Stimulated activated CD8-positive, alpha-beta memory T cell treated with anti-CD3 and anti-CD28 coated beads, Interleukin-7, amount 100 ng/mL, for 1 hour (primary cell): ENCODE measurements at places on chromosomes 7 and 10.

GRCh38 chr7:138622841-138623240 lies 78.3 kb downstream of the SVOPL start:
- no peak for DNase-seq

- DNase-seq: no peak
Observed at GRCh38 chr10:77156406-77156879, 481.2 kb downstream of the KCNMA1 start.

GRCh38 chr10:112680586-112680985 lies 233.6 kb downstream of the VTI1A start:
- no peak for DNase-seq

DNA sequence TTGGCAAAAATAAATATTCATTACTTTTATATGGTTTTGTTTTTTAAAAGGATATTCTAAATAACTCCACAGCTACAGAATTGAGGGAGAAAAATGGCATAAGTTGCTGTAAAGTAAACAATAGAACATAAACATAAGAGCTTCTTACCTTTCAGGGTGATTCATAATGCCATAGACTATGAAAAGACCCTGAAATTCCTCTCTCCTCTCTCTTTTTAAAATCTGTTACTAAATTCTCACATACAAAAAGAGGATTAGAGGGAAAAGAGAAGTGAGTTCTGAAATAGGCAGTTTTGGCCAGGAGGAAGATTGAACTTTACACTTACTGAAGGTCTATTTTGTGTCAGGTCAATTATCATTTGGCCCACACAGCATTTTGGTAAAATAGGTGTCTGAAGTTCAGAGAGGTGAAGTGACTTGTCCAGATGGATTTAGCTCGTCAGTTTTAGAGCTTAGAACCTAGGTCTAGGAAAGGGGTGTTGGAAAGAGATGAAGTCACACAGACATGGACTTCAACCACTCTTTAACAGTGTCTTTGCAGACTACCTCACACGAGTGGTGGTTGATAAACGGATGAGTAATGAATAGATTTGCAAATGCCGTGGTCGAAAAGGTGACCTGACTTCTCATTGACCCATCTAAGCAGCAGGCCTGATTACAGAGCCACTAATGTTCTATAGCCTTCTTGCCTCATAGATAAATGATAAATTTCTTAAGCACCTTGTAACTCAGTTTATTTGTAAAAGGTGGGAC lies 190.6 kb upstream of the CCDC6 start:
- DNase-seq: no peak

- no peak for DNase-seq
Observed at GRCh38 chr7:97845622-97846203, 26.5 kb downstream of the ASNS start.

DNA sequence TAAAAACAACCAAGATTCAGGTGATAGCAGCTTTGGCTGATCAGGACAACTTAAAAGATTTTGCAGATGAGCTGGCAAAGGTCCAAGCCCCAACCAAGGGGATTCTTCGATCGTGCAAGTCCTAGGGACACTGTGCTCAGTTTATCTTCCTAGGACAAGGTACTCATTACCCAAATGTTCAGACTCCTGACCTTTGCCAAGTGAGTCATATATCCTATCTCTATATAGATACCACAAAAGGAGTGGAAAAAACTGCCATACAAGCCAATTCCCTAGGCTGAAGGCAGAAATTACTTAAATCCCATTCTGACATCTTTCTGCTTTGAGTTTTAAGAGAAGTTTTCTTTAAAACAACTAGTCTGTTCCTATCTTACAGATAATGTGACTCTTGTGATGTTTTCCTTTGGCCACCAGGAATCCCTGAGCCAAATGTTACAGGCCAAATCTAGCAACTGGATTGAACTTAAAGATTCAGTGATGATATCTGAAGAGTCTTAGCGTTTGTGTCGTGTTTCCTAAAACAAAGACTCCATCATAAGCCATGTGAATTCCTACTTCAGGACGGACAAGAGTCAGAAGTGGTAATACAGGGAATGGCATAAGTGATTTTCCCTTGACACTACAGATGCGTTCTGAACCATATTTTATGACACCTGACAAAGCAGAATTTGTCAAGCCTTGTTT lies 142.6 kb upstream of the ASAH2 start:
- DNase-seq: no peak

DNA sequence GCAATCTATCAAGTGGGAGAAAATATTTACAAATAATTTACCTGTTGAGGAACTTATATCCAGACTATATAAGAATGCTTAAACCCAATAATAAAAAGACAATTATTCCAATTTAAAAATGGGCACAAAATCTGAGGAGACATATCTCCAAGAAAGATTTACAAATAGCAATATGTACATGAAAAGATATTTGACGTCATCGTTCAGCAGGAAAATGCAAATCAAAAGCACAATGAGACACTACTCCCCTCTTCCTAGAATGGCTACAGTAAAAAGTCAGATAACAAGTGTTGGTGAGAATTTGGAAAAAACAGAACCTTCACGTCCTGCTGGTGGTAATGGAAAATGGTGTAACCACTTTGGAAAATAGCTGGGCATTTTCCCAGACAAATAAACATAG lies 457.0 kb downstream of the DPP6 start:
- DNase-seq: no peak

GRCh38 chr10:29240986-29241660 lies 47.7 kb upstream of the LYZL1 start:
- no peak for DNase-seq

DNA sequence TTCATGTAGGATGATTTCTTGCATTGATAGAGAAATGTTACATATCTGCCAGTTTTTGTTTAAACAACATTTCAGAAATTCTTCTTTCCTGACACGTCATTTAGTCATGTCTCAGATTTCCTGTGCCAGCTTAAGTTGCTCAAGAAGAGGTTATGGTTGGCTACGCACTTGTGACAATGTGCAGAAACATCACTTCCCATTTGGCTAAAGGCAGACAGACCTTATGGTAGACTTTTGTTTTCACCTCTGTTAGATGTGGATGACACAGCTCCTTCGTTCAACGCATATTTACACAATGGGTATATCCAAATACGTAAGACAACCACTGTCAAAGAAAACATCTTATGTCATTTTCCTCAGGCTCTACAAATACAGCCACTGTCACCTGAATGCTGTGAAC lies 125.8 kb downstream of the DOCK4 start:
- no peak for DNase-seq

DNA sequence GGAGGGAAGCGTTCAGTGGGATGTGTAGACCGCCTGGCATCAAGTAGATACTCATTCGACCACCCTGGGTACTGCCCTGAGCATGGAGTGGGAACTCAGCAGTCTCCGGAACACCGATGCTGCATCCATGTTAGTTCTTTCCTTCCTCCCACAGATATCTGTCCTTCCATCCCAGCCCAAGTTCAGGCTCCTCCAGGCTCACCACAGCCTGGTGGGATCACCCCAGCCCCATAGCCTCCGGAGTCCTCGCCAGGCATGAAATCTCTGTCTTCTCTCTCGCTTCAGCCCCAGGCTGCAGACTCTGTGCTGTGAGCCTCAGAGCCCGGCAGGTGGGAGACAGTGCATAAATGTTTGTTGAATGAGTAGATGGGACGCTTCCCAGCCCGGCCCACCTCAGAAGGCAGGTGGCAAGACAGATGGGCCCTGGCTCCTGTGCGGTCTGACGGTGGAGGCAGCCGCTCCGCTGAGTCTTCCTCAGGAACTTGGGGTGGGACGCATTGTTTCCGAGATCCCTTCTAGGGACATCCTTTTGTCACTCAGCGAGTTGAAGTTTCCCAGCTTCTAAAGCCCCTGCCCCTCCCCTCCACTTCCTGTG lies 42.9 kb downstream of the ELFN1 start:
- DNase-seq: no peak

- DNase-seq: no peak
Observed at GRCh38 chr7:92639213-92639896, 49.2 kb upstream of the FAM133B start.

DNA sequence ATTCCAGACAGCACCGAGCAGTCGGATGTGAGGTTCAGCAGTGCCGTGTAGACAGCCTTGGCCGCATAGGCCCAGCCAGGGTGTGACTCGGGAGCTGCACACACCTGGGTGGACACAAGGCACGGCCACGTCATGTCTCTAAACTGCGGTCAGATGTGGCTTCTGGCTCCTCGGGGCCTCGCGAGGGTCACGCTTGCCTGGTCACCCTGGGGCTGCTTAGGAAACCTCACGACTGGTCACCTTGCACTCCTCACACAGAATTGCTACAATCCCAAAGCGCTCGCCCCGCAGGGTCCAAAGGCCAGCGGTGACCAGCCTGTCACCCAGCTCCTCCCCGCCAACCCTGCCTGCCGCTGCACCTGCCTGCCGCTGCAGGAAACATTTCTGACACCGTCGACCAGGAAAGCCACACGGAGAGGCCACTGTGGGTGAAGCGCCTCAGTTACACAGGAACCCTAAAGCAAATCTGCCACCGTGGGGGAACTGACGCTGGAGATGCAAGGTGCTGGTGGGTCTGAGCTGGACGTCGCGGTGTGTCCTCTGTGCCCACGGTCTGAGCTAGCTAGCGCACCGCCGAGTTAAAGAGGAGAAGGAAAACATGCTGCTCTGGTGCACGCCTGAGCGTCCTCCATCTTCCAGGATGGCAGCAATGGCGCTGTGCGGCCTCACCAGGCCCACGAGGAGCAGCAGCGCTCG lies 5.0 kb downstream of the GPER1 start:
- DNase-seq: no peak

GRCh38 chr7:143042159-143042789 lies 9.9 kb upstream of the OR6V1 start:
- DNase-seq: no peak

DNA sequence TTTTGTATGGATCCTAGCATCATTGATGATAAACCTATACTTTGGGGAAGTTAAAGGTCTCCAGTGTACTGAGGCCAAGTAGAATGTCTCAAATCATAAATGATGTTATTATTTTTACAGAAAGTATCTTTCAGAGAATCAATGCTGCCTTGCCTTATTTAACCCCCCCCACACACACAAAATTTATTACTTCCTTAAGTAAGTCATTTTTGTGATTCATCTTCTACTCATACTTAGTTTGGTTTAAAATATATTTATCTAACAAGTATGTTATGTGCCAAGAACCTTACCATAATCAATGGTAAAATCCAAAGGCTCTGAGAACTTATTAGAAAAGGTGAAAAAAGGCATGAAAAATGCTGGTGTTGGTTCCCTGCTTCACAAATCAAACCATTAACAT lies 18.8 kb upstream of the CLDN12 start:
- no peak for DNase-seq

- DNase-seq: no peak
Observed at GRCh38 chr7:30989824-30990672, 26.3 kb downstream of the GHRHR start.

GRCh38 chr10:124053971-124054370 lies 39.4 kb downstream of the CHST15 start:
- DNase-seq: no peak

GRCh38 chr7:114979388-114979787 lies 57.5 kb downstream of the MDFIC start:
- DNase-seq: no peak

- no peak for DNase-seq
Observed at GRCh38 chr7:112012242-112012641, 194.0 kb downstream of the DOCK4 start.

DNA sequence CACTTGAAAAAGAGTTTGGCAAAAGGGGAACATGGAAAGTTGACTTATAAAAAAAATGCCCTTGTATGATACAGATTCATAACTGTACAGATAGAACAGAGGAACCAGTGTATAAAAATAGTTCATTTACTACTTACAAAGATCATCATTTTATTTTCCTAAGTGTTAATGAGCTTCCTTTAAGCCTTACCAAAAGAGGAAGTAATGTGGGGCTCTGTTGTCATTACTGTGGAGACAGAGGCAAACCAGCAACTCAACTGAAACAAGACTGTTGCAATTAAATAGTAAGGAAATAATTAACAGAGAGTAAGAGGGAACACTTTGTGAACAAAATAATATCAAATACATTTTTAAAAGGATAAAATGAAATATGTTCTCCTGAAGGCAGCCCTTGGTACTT lies 526.2 kb upstream of the ADARB2 start:
- no peak for DNase-seq

GRCh38 chr10:77498829-77499228 lies 138.8 kb downstream of the KCNMA1 start:
- DNase-seq: no peak

DNA sequence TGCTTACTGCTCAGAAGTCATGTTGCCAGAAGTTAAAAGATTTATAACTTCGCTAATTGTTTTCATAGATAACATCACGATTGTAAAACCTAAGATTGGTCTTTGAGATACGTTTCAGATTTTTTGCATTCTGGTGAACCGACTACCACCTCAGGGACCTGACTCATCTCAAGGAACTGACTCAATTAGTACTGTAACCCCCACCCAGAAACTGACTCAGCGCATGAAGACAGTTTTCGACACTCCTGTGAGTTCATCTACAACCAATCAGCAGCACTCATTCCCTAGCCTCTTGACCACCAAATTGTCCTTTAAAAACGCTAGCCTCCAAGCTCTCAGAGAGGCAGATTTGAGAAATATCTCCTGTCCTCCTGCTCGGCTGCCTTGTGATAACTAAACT lies 72.3 kb downstream of the ELMO1 start:
- DNase-seq: no peak

GRCh38 chr10:117948493-117948892 lies 98.2 kb downstream of the RAB11FIP2 start:
- DNase-seq: no peak

- no peak for DNase-seq
Observed at GRCh38 chr7:44065431-44066110, at the start of gene PGAM2. PGAM2 (minus strand) TSS chr7:44065567; CDS start chr7:44065529, 38 bp downstream.

DNA sequence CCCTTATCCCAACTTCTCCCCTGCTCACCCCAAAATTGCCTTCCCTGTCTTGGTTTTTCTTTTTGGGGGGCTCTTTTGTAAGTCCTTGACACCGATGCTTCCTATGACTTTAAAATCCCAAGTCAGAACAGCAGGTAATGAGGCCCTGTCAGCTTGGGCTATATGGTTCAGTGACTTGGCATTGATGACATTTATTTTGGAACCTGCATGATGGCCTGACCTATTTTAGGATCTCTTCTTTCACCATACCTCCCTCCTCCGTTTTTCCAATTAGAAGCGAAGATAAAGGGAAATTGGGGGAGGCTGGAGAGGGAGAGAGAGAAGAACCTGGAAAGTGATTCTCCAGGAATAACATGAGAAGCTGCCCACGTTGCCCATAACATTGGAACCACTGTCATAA lies 424.9 kb upstream of the AUTS2 start:
- no peak for DNase-seq

- no peak for DNase-seq
Observed at GRCh38 chr10:133100706-133101415, 13.1 kb downstream of the ADGRA1 start.

DNA sequence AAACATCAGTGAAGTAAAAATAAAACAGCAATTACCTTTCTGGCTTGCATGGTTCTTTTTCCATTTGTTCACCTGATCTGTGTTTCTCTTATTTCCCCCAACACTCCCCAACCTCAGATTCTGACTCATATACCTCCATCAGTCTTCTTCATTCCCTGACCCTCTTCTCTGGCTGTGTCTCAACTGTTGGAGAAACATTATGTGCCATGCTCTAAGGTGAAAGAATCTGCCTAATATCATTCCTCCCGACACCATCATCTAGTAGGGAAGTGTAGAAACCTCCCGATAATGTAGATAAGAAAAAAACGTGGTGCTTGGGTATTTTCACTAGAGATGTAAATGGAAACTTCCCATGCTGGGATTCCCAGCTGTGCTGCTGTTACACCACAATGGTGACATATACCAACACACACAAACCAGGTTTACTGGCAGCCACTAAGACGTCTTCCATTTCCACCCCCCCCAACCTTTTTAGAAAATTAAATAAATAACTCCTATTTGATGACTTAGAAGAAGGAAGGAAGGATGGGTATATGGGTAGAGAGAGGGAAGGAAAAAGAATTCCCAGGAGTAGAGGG lies 63.4 kb downstream of the OSBPL3 start:
- DNase-seq: no peak

GRCh38 chr7:79199266-79199665 lies 254.2 kb downstream of the MAGI2 start:
- no peak for DNase-seq
